HEK293T (cell line): ENCODE measurements at places on chromosomes 6 and 20.
A peak's percentile ranks its signal among the peaks of the same experiment; 100 is the strongest.

DNA sequence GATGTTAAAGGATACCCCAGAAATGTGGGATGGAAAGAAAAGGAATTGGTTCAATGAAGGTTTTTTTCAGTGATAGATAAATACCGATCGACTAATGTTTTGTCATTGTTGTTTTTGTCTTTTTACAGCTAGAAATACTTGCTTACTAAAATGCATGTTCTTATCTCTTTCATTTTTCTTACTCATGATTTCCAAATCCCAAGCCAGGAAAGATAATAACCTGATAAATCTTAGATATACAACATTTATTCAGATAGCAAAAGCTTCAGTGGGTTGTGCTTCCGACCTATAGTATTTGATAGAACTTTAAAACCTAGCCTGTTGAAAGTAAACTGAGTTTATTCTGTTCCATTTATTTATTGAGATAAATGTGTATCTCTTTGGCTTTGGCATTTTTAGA lies 187.5 kb downstream of the EDN1 start:
- DNase-seq: no peak

GRCh38 chr20:48139262-48140041 lies 354.2 kb upstream of the SULF2 start:
- DNase-seq: no peak

- DNase-seq: no peak
These were observed 20.6 kb upstream of the LGSN start for GRCh38 chr6:63340351-63340750.

- DNase-seq: peak; percentile 42
These were observed 24.7 kb upstream of the HDAC2 start for GRCh38 chr6:113995634-113996033.

DNA sequence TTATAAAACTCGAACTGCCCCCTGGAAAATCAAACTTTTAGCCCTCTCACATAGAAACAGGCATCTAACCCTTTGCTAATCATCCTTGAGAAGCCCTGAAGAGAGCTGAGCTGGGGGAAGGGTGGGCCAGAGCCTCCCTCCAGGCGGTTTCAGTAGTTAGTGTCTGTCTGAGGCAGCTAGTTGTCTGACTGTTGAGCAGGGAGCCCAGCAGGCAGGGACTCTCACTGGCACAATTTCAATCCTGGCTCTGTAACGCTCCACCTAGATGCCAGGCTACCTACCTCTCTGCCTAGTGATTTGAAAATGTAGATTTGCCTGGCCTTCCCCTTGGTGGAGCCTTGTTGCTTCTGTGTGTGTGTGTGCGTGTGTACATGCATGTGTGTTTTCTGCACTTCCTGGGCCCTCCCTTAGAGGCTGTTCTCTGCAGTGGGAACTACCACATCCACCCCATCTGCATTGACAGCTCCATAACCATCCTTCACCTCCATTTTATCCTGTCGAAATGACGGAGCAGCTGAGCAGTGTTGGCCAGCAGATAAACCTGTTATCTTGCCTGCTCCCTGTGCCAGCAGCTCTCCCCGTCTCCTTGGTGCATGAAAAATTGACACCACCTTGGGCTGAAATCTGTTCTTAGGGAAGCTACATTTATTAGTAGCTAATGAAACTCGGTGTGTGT lies 69.6 kb upstream of the VSTM2L start:
- no peak for DNase-seq

DNA sequence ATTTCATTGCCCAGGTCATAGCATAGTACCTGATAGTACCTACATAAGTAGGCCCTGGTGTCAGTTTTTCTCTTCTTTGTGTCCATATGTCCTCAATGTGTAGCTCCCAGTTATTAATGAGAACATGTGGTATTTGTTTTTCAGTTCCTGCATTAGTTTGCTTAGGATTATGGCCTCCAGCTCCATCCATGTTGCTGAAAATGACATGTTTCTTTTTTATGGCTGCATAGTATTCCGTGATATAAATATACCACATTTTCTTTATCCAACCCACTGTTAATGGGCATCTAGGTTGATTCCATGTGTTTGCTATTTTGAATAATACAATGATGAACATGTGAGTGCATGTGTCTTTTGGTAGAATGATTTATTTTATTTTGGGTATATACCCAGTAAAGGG lies 641.6 kb downstream of the RFPL4B start:
- no peak for DNase-seq

- DNase-seq: no peak
These were observed 76.8 kb upstream of the GATA5 start for GRCh38 chr20:62552613-62553012.

GRCh38 chr6:148789948-148790347 lies 43.1 kb downstream of the UST start:
- DNase-seq: no peak

DNA sequence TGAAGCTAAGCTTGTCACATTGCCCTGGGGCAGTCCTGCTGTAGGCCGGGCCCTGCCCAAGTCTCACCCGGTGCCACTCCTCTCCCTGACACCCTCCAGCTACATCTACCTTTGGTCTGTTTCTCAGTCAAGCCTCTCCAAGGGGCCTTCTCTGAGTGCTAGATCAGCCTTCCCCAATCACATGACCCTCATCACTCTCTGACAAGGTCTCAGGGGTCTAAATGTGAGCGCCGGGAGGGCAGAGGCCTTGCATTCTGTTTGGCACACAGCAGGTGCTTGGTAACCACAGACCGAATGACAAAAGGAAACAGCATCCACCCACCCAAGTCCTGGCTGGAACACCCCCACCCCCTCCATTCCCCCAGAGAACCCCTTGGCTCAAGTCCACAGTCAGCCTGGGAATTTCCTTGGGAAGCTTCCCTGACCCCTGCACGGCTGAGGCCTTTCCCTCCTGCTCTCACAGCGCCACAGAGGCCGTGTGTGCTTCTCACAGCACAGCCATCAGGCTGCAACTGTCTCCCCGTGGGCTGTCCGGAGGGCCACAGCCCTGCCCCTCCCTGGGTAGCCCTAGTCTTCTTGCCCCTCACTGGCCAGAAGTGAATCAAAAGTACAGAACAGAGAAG lies 32.9 kb downstream of the PKIG start:
- no peak for DNase-seq

DNA sequence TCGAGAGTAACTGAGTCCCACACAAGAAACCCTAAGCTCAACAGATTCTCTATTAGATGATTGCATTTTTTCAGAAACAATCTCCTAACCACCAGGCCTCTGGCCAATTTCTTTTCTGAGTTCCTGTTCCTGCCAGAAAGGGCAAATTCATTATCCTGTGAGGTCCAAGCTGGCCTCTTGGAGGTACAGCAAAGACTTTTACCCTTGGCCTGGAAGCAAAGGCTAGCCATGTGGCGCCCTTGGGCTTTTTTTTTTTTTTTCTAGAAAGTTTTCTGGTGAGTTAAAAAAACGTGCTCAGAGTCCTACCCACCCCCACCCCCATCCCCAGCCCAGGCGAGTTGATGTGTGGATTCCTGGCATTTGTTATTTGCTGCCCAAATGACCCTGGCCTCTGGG lies 59.0 kb upstream of the EEF1A1 start:
- peak; percentile 14 for DNase-seq

GRCh38 chr6:157060440-157060952 lies 262.8 kb downstream of the TMEM242 start:
- DNase-seq: no peak

DNA sequence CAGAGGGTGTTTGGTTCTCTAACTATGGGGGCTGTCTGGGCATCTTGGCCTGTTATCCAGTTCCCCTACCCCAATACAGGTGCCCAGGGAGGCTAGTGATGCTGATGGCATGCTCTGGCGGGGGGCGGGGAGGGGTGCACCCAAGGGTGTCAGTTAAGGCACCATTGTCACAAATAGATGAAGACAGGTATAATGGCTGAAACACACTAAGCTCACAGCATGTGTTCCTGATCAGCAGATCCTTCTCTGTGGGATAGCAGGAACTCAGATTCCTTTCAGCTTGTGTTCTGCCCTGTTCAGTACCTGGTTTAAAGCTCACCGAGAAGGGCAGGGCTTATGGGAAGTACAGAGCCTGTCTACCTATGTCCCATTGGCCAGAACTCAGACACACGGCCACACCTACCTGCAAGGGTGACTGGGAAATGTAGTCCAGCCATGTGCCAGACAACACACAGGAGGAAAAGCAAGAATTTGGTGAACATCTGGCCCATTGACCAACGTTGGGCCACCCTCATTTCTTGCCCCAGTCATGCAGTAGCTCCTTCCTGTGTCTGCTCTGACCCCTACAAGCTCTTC lies 3.4 kb upstream of the RSPO4 start:
- peak; percentile 72 for DNase-seq
